ENCODE measurements at places on chromosomes 3 and 15.

GRCh38 chr3:4821975-4822374 lies 157.3 kb upstream of the BHLHE40 start:
- no peak for DNase-seq

DNA sequence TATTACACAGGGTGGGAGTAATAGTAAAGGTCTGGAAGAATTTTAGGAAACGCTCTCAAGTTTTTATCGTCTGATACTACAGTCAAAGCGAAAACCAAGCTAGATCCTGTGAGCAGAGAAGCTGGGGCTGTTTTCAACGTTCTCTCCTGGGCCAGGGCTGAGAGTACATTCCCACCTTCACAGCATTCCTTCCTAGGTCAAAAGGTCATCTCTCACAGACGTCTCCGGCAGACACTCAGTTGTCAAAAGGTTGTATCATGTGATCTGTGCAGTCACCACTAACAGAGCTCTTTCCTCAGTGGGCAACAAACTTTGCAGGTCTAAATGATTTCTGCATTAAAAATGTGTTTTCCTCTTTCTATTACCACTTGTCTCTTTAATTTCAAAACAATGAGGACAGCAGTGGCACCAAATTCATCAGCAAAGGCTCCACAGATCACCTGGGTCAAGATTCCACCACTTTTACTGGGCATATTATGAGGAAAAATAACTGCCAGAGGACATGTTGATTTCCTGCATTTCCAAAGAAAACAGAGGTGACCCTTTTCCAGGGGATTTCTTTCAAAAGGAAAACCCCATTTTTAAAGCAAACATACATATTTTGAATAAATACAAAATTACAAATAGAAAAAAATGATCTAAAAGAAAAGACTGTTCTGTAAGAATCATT lies 41.9 kb downstream of the MEIS2 start:
- DNase-seq: no peak

DNA sequence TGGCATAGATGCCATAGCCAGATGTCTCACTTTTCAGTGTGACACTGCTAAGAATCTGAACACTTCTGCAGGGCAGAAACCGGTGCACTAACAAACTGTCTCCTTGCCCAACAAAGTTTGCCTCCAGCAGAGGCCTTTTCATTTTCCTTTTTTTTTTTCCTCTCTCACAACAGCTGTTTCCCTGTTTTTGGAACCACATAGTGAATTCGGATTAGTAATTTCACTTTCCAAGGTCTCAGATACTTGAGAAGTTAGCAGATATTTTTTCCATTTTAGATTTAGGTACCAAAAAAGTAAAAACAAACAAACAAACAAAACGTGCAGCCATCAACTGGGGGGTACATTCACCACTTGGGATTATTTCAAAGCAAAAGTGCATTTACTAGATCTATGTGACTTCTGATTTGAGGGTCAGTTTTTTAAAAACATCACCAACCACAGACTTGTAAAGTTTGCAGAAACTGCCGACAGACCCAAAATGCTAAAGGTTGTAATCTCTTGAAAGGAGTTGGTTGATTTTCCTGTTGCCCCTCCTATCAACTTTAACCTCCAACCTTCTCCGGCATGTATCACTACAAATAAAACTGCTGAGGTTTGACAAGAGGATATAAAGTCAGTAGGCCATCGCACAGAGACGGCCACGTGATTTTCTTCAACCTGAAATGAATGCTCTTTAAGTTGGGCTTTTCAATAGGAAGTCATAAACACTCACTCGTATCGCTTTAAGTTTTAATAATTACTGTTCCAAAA lies 169.1 kb downstream of the CDIN1 start:
- peak; percentile 13 for DNase-seq

- DNase-seq: no peak
Measured at GRCh38 chr15:70584838-70585706, 178.3 kb downstream of the UACA start.

- no peak for DNase-seq
Measured at GRCh38 chr3:55673764-55674163, 186.7 kb upstream of the WNT5A start.

Data from hindlimb muscle (tissue), 1 donor.